Stimulated activated CD4-positive, alpha-beta T cell treated with anti-CD3 and anti-CD28 coated beads, Interleukin-1b, Interleukin-23, amount 100 ng/mL, for 48 hours (primary cell): ENCODE measurements at places on chromosomes 4 and X.

- no peak for DNase-seq
These were observed 11.5 kb upstream of the GPM6B start for GRCh38 chrX:13828392-13828791.

DNA sequence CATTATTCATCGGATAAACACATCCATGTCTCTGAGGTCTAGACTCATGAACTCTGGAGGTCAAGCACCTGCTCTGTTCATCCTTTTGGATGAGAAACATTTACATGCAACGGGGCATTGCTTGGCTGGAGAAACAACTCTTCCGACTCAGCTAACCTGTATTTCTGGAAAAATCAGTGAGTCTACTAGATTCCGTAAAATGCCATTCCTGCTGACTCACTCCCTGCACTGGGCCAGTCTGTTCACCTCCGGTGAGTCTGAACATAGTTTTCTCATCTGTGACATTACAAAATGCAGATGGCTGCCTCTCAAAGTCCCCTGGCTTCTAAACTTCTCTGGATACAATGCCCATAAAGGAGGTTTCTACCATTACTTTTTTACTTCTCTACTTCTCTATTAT, 185.7 kb upstream of the HS3ST1 start:
- DNase-seq, result no peak

DNA sequence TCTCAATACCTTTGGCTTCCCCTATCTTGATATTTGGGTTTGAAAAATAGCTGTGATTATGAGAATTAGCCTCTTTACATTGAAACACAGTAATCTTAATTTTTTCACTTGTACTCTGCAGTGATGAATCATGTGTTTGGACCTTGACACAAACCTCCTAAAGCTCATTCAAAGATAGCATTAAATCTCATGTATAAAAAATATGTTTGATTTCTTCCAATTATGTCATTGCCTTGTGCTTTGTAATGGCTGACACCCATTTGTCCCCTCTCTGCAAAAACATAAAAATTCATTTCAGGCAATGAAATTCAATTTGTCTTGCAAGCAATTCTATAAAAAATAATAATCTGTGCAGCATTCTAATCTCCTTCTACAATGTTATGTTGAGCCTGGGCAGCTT, 422.4 kb upstream of the BOD1L1 start:
- DNase-seq, result no peak

DNA sequence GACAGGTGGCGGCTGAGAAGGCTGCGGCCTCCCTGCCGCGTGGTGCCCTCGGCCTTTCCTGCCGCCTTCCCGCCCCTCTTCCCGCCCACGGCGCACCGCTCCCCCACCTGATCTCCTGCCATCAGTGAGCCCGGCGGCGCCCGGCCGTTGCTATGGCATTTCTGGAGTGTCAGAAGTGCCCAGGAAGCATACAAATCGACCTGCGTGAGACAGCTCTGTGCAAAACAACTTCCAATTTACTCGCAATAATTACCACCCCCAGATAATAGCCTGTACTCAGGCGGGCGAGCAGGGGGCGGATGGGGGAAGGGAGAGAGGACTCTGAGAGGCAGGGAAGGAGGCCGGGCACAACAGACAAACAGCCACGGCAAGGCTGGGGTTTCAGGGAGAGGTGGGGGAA, 16.6 kb upstream of the ERCC6L start:
- DNase-seq, result no peak

DNA sequence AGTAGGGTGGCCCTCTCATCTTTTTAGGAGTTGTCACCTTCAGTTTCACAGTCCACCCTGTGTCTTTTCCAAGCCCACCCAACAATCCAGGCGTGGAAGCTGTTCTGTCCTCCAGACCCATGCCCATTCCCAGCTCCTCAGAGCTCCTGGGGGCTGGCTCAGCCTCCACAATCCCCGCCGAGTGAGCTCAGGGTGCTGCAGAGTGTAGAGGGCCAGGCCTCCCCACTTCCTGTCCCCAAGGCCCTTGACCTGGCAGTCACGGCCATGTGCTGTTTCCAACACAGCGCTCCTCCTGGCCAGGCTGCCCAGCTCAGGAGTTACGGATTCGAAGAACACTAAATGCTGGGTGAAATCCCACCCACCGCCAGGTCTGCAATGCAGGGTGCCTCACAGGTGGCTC, 31.8 kb downstream of the PDHA1 start:
- no peak for DNase-seq

DNA sequence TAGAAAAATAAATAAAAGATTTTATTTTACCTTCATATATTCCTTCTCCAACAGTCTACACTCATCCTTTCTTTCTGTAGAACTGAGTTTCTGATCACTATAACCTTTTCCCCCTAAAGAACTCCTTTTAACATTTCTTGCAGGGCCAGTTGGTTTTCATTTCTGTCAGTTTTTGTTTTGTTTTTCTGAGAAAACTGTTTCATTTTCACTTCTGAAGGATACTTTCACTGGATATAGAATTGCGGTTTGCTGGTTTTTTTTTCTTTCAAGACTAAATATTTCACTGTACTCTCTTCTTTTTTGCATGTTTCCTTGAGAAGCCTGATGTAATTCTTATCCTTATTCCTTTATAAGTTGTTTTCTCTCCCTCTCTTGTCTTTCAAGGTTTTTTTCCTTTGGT, 90.4 kb upstream of the EOLA2 start:
- no peak for DNase-seq

- no peak for DNase-seq
These were observed 15.6 kb downstream of the ATP2B3 start for GRCh38 chrX:153533091-153533490.

DNA sequence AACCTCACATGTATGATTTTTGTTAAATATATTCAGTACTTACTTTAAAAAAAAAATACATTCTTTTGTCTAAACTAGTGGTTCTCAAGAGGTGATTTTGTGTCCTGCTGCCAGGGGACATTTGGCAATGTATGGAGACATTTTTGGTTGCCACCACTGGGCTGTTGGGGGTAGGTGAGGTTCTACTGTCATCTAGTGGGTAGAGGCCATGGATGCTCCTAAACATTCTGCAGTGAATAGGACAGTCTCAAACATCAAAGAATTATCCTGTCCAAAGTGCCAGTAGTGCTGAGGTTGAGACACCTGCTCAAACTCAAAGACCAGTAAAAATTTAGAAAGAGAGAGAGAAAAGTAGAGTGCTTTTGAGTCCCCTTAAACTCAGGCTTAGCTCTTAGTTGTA, 32.9 kb upstream of the PGM2 start:
- DNase-seq, result no peak

DNA sequence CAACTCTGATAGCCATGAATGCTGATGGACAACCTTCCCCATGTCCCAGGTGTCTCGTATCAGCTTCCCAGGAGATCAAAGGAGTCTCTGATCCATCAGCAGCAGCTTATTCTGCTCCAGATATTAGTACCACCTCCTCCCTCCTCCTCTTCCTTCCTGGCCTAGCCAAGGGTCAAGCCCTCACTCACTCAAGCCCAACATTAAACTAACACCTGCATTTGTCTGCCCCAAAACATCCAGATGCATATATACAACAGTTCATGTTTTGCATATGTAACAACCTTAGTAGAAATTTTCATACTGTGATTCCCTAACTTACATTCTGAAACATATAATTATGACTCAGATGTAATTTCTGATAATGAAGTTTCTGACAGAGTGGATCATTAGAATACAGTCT, 29.9 kb downstream of the BCLAF3 start:
- no peak for DNase-seq
